ENCODE measurements at places on chromosomes 6 and 20. TPM values are rescaled to one million over a fixed set of nuclear protein-coding genes. Genes with fewer than 3 reads are reported as not detected.

The SSTR4 gene
- total RNA-seq: not detected

The GABRR1 gene
- not detected for total RNA-seq

The CNR1 gene
- total RNA-seq: 3.3 TPM

The RPL7L1 gene
- total RNA-seq: 150 TPM

The GPR63 gene
- total RNA-seq: 1.2 TPM

The MICAL1 gene
- total RNA-seq: 41.2 TPM

The BNIP5 gene
- total RNA-seq: not detected

The SLC52A3 gene
- total RNA-seq: 1.9 TPM

The ALDH8A1 gene
- total RNA-seq: 3.6 TPM

The BPHL gene
- total RNA-seq: 23.9 TPM

The HLA-DOB gene
- total RNA-seq: not detected

The JAG1 gene
- 51.0 TPM for total RNA-seq

The FILIP1 gene
- 0.17 TPM for total RNA-seq

The DPM1 gene
- total RNA-seq: 79.2 TPM

The NECAB3 gene
- total RNA-seq: 29.8 TPM

The SLC24A3 gene
- under 0.01 TPM for total RNA-seq

Data from renal cortical epithelial cell (primary cell).